ENCODE measurements at places on chromosomes 13 and 19.

DNA sequence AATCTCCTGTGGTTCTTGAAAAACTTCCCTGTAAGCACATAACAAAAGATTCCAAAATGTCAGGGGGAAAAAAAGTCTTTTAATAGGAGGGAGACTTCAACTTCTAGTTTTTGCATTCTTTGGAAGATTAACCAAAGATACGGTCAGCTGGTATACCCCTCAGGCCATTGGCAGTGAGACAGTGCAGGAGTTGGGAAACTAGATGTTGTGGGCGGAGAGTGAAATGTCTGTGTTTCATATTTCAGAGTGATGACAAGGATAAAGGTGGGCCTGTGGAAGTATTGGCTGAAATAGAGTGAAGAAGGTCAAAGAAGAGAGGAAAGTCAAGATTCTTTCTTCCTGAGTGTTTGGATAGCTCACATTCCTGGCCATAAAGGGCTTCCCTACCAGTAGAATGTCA is 40.8 kb downstream of the CYP2B6 start:
- H3K4me1 ChIP-seq: no peaks in the 10 kb centered on the region
- no peak overlapping the region for H3K27ac ChIP-seq
- no peaks in the 10 kb centered on the region for H3K36me3 ChIP-seq
- no peak overlapping the region for H3K4me3 ChIP-seq
- no peaks in the 10 kb centered on the region for H3K27me3 ChIP-seq
- no peak for DNase-seq

- no peak overlapping the region for H3K27ac ChIP-seq
- no peaks in the 10 kb centered on the region for H3K36me3 ChIP-seq
- H3K27me3 ChIP-seq: no peaks in the 10 kb centered on the region
These were observed 260.0 kb downstream of the FGF14 start for GRCh38 chr13:102141625-102142472.

DNA sequence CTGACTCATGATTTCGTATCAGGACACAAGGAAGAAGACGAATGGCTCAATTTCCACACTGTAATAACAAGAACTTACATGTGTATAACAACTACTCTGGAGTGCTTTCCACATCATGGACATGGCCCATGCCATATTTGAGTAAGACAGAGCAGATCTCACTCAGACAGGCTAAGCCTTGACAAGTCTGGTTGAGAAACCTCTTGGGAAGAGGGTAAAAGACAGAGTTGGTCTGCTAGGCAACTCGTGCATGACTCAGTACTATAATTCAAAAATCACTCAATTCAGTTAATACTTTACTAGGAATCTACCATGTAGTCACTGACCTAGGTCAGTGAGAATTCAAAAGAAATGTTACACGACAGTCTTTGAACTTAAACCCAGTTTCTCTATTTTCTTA is 5.7 kb upstream of the THSD1 start:
- H3K4me3 ChIP-seq: no peak overlapping the region
- no peak for DNase-seq
- no peak overlapping the region for H3K27ac ChIP-seq
- peaks cover 4% of the 10 kb centered on the region for H3K27me3 ChIP-seq

GRCh38 chr13:31895691-31896090 is 135.9 kb upstream of the FRY start:
- no peaks in the 10 kb centered on the region for H3K27me3 ChIP-seq
- no peak overlapping the region for H3K4me3 ChIP-seq

- H3K4me1 ChIP-seq: peaks cover 31% of the 10 kb centered on the region
- no peak overlapping the region for H3K27ac ChIP-seq
- H3K36me3 ChIP-seq: no peaks in the 10 kb centered on the region
- no peak for DNase-seq
These were observed 362.4 kb downstream of the DIAPH3 start for GRCh38 chr13:59801107-59801880.

DNA sequence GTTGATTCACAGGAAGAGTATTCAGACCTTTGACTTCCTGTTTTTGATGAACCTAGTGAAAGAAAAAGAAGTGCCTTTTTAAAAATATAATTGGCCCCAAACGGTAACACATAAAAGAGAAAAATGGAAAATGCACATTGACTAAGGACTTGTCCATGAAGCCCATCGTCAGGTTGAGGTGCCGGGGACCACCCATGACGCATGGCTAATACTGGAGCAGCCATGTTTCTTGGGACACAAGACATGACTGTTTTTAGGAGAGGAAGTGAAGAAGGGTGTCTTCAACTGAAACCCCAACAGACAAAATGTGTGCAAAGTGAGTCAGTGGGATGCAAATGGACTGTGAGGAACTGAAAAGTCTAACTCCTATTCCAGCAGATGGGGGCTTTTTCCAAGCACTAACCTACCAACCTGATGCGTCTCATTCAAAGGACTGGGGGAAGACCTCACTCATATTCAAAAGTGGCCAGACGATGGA is 459.4 kb downstream of the FOXO1 start:
- H3K27me3 ChIP-seq: no peaks in the 10 kb centered on the region
- H3K36me3 ChIP-seq: no peaks in the 10 kb centered on the region
- DNase-seq: no peak
- no peaks in the 10 kb centered on the region for H3K4me1 ChIP-seq

- DNase-seq: no peak
- H3K27me3 ChIP-seq: no peaks in the 10 kb centered on the region
- no peaks in the 10 kb centered on the region for H3K4me1 ChIP-seq
- no peak overlapping the region for H3K27ac ChIP-seq
- no peaks in the 10 kb centered on the region for H3K36me3 ChIP-seq
These were observed 29.5 kb downstream of the CRTC1 start for GRCh38 chr19:18712981-18713380.

DNA sequence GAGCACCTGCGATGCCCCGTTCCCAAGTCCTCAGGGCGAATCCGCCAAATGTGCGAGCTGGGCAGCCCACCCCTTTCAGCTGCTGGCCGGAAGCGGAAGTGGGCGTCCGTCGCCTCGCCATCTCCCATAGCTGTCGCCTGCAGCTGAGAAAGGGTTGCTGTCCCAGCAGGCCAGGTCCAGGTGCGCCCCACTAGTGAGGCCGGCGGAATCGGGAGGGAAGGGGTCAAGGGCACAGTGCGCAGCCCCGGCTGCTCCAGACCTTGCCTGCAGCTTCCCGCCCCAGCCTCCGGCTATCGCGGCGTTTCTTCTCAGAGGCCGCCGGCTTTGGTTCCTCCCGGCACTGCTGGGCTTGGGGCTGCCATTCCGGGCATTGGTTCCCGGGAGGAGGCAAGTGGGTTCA is at the start of gene ZNF177:
TSS of gene ZNF177 (plus strand) at position 109 of the 400 bp plus-strand sequence. CDS start 15,299 bp downstream, outside the sequence.
- DNase-seq: peak; percentile 53
- no peaks in the 10 kb centered on the region for H3K4me1 ChIP-seq
- no peak within 1 kb of the TSS for H3K27ac ChIP-seq
- H3K27me3 ChIP-seq: no peaks in the 10 kb centered on the region
- peaks cover 6% of the 10 kb centered on the region for H3K36me3 ChIP-seq

- no peaks in the 10 kb centered on the region for H3K27me3 ChIP-seq
- H3K27ac ChIP-seq: no peak overlapping the region
- peaks cover 18% of the 10 kb centered on the region for H3K4me1 ChIP-seq
- DNase-seq: no peak
- H3K36me3 ChIP-seq: no peaks in the 10 kb centered on the region
These were observed 106.6 kb downstream of the LRCH1 start for GRCh38 chr13:46659413-46660065.

DNA sequence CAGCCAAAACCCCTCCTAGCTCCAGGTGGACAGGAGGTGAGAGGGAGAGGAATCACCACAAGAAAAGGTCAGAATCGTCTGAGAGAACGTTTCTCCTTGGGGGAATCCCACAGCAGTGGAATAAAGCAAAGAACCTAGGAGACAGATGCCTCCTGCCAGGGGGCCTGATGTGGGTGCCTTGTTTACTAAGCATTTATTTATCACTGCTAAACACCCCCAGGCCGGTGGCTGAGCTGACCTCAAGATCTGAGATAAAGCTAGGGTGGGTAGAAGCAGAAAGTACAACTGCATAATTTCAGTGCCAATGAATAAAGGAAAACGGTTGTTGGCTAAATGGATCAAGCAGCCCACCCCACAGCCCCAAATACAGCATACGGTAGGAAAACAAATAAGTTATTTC is 33.9 kb upstream of the ATP11A start:
- H3K27me3 ChIP-seq: no peaks in the 10 kb centered on the region
- peaks cover 3% of the 10 kb centered on the region for H3K4me1 ChIP-seq
- no peak overlapping the region for H3K27ac ChIP-seq
- no peak overlapping the region for H3K4me3 ChIP-seq

- DNase-seq: no peak
- H3K36me3 ChIP-seq: no peaks in the 10 kb centered on the region
- H3K4me3 ChIP-seq: no peak overlapping the region
- H3K27me3 ChIP-seq: no peaks in the 10 kb centered on the region
These were observed 977.0 kb upstream of the SLC10A2 start for GRCh38 chr13:104043184-104043583.

GRCh38 chr19:16227837-16228636 is 30.3 kb downstream of the AP1M1 start:
- H3K4me1 ChIP-seq: no peaks in the 10 kb centered on the region
- no peak for DNase-seq
- no peak overlapping the region for H3K27ac ChIP-seq
- H3K4me3 ChIP-seq: no peak overlapping the region
- H3K36me3 ChIP-seq: no peaks in the 10 kb centered on the region

DNA sequence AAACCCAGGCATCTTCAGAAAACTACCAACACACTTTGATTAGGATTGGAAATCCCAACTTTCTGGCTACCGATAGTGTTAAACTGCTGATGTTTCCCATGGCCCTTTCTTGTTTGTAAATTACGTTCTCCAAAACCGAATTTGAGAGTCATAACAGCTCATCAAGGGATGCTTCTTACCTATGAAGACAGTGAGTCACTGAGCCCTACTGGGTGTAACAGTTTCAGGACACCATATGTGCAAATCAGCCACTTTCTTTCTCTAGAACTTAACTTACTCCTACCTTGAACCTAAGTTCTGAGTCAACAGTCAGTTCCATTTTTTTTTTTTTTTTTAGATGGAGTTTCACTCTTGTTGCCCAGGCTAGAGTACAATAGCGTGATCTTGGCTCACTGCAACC is 410.1 kb upstream of the TSHZ3 start:
- no peak for DNase-seq
- H3K27me3 ChIP-seq: no peaks in the 10 kb centered on the region
- H3K4me3 ChIP-seq: no peak overlapping the region
- no peaks in the 10 kb centered on the region for H3K36me3 ChIP-seq
- H3K4me1 ChIP-seq: no peaks in the 10 kb centered on the region

DNA sequence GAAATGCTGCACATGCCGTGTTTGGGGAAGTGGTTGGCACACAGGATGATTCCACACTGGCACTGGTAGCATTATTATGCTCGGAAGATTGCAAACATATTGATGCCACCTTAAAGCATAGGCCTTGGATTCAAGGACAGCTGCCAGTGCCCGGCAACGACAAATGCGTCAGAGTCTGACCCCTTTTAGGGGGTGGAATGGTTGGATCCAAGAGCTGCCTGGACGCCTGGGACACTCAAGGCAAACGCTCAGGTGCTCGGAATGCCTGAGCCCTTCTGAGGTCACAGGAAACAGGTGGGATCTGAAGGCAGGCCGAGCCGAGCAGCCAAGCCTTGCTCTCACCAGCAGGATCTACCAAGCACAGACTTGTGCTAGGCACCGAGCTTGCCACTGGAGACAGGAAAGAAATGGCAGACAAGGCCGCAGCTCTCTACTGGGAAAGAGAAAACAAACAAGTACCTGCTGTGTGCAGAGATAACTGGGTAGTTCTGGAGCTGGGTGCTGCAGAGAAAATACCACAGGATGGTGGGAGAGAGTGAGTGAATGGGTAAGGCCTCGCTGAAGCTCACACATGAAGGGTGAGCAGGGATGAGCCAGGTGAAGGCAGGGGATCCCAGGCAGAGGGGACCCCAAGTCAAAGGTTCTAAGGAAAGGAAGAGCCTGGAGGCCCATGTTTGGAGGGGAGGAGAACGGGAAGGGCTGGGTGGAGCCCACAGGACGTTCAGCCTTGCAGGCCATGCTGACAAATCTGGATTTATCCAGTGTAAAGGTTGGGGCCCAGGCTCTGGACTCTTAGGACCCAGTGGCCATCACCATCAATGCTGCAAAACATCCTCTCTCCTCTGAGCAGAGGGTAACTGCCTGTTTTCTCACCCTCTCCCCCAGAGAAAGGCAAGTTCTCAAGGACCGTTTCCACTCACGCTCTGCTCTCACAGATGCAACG is 9.2 kb downstream of the RANBP3 start:
- H3K4me3 ChIP-seq: no peak overlapping the region
- no peaks in the 10 kb centered on the region for H3K27me3 ChIP-seq
- H3K36me3 ChIP-seq: no peaks in the 10 kb centered on the region
- peaks cover 14% of the 10 kb centered on the region for H3K4me1 ChIP-seq

- H3K27ac ChIP-seq: no peak overlapping the region
- H3K4me1 ChIP-seq: no peaks in the 10 kb centered on the region
- no peaks in the 10 kb centered on the region for H3K36me3 ChIP-seq
- DNase-seq: no peak
These were observed 95.7 kb upstream of the CLDN10 start for GRCh38 chr13:95456815-95457214.

DNA sequence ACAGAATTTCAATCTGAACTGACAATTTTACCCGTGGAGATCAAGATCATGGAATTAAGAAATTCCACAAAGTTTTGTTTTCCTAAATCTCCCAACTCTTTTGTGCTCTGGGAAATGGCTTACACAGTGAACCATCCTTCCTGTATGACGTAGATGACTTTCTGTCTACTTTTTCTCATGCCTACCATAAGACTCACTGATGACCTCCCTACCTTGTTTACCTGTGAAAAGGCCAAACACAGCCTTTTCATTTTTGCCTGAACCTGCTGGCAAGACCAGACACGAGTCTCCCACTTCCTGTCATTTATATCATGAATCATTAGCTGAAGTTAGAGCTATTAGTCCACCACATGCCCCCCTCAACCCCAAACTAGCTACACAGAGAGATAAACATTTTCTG is 4.6 kb upstream of the KBTBD6 start:
- no peaks in the 10 kb centered on the region for H3K27me3 ChIP-seq
- no peak for DNase-seq
- H3K4me1 ChIP-seq: 0 out of 2 replicates have a peak, but pooled peaks cover 6% of the 10 kb centered on the region
- H3K36me3 ChIP-seq: no peaks in the 10 kb centered on the region
- H3K27ac ChIP-seq: no peak overlapping the region

DNA sequence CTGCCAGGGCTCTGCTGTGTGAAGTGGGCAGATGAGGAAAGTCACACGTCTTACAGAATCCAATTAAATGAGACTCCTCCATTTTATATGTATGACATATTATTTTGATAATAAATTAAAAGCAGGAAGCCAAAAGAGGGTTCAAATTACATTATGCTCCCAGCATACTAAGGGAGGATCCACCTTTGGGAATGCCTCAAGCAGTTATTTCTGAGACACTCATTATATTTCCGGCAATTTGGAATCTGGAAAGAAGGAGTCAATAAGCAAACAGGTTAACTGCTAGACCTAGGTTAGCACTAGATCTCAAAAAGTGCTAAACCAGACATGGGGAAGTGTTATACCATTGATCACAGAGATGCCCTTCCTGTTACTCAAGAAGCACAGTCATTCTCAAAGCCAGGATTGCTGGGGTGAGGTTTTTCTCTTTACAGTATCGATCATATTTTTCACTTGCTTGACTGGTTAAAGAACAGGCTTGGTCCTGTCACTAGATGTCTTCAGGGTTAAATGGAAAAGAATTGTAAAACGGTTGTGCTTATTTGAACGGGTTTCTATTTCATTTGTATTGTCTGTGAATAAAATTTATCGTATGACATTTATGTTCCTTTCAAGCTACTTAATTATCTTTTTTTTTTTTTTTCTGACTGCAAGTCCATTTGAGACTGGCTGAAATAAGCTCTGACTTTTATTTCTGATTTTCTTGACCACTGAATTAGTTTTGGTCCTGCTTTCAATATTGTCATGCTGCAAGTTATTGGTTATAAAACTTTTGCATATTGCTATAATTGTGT is 523.2 kb downstream of the KLF12 start:
- no peak overlapping the region for H3K27ac ChIP-seq
- no peaks in the 10 kb centered on the region for H3K4me1 ChIP-seq
- H3K27me3 ChIP-seq: no peaks in the 10 kb centered on the region
- no peaks in the 10 kb centered on the region for H3K36me3 ChIP-seq
- no peak for DNase-seq
- H3K4me3 ChIP-seq: no peak overlapping the region
